ENCODE measurements at places on chromosomes 7 and 10.

DNA sequence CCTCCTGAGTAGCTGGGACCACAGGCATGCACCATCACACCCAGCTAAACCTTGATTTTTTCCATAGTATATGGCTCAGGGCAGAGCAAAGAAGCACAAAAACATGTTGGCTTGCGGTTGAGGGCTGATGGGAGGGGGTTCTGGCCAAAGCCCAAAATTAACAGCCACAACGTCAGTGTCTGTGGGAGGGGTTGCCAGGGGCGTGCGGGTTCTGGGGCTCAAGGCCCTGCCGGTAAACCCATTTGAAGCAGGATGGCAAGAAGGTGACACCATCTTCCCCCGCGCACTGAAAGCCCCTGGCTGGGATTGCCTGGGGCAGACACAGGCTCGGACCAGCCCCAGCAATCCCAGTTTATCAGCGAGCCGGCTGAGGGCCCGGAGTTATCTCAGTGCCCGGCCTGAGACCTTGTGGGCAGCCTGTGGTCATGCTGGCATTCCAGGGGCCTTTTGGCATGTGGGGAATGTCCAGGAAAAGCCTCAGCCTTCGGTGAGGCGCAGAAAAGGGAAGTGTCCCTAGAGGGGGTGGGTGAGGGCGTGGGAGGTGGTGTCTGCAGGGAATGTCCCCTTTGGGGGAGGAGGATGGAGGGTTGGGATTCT is 167.7 kb upstream of the TNRC18 start:
- no peak for DNase-seq

DNA sequence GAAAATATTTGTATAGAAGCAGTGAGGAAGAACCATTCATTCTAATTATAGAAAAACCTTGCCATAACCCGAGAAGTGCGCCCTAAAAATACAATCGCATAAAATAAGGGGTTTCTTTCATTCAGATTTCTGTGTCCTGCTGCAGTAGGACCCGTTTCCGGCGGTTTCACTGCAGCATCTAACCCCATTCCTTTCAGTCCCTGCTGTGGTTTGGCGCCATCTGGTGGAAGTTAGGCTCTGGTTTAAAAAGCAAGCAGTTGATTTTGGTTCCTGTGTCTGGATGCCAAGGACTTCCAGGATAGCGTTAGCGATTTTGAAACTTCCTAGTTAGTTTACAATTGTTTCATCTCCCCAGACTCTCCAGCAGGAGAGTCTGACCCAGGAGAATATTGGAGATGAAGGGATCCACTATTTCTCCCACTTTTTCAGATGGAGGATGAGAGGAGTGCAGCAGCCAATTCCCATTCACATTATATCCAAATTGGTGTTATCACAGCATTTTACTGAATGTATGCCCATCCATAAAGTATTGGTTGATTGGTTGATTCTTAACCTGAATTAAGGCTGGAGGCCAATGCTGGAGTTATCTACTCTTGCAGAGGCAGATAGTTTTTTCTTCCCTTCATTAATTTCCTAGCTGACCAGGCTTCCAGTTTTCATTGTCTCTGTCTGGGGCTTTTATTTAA is 128.8 kb upstream of the CACNA2D1 start:
- peak; percentile 68 for DNase-seq

DNA sequence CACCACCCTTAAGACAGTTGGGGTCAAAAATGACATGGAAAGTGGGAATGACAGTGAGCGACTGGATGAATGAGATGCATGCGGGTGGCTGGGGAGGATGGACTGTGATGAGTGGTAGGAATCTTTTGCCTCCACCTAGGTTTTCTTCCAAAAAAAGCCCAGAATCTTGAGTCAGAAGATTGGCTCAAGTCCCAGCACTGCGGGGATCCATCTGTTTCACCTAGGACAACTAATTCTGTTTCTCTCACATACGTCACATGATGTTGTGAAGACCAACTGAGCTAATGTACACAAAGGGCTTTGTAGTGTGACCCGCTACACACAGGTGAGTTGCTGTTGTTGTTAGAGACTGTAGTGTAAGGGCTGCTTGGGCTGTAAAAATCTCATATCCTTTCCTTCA is 58.5 kb upstream of the SLC35B4 start:
- DNase-seq, result no peak

DNA sequence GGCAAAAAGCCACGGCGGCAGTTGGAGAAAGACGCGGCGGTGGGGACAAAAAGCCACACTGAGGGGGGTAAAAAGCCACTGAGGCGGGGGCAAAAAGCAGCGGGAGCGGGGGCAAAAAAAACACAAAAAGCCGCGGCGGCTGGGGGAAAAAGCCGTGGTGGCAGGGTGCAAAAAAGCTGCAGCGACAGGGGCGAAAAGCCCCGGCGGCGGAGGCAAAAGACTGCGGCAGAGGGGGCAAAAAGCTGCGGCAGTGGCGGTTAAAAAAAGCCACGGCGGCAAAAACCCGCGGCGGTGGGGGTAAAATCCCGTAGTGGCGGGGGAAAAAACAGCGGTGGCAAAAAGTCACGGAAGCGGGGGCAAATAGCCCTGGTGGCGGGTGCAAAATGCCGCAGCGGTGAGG is 527.3 kb downstream of the ZNF33B start:
- DNase-seq, result no peak

DNA sequence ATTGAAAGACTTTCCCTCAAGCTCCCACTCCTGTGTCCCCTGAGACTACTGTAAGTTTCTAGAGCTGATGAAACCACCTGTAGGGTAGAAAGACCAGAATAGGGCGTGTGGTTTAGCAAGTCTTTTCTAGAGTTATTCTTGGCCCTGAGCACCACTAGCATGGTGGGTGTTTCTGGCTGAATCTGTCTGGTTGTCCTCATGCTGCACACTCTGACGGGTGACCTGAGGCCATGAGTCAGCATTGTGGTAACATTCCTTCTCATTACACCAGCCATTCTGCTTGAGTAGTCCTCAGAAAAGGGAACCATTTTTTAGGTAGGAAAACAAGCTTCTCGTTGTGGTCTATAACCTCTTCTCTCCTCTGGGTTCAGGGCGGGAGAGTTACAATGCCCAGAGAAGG is 250.3 kb downstream of the SNX13 start:
- DNase-seq, result no peak

- DNase-seq, result no peak
Measured at GRCh38 chr7:45625067-45625466, 50.9 kb downstream of the ADCY1 start.

- DNase-seq, result no peak
Measured at GRCh38 chr10:51459476-51459875, 239.9 kb downstream of the CSTF2T start.

DNA sequence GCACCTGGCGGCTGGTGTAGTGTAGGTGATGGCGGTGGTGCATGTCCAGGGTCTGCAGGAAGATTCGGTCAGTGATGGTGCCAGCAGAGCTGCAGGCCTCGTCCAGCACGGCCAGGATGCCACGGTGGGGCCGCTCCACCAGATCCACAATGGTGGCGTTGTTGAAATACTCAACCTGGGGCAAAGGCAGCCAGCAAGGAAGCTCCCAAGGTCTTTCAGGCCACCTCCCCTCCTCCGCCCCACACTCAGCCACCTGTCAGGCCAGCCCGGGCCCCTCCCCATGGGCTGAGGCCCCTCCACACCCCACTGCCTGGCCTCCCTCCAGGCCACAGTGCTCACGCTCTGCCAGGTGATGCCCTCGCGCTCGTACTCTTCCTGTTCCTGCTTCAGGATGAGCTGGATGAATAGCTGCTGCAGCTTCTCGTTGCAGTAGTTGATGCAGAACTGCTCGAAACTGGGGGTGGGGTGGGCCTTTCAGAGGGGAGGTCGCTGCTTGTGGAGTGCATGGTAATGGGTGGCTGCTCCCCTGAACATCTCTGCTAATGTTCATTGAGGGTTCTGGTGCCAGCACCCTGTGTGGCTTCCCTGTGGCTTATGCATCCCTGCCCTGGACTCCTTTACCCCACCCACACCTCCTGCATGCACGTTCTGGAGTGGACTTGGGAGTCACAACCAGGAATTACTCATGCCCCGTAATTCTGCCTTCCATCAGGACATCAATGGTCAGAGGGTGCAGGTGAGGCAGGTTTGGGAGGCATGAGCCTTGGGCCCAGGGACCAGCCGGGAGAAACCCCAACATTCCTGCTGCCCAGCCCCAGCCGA is 8.9 kb downstream of the MYO1G start:
- DNase-seq, result no peak

DNA sequence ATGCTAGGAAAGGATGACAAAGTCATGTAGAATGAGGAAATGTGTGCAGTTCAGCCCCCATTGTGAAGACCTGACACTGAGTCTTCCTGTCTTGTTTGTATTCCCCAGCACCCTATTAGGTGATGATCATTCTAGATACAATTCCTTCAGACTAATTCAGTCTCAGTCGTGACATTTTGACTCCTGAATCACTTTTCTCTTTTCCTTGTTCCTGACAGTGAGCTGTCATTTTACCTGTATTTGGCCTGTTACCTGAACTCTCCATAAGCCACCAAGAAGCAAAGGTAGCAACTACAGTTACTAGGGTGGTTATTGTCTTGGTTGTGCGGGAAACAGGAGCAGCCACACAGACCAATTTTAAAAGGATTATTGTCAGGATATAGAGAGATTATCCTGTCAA is 111.4 kb upstream of the TAC1 start:
- no peak for DNase-seq

- DNase-seq, result no peak
Measured at GRCh38 chr10:98427011-98427515, 12.1 kb upstream of the PYROXD2 start.

DNA sequence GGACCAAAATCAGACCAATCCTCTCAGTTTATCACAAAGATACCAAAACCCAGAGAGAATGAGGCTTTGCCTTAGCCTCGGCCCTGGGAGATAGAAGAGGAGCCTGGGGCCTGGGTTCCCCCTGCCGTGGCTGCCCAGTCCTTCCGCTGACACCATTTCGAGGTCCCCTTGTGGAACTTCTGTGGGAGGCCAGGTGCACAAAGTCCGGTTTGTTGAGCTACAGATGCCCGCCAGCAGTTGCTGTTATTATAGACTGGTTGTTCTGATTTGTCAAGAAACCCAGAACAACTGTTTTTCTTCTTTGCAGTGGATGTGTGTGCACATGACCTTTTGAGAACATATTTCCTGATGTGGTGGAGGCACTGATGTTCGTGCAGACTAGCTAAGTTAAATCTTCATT is 47.6 kb downstream of the CUX1 start:
- no peak for DNase-seq

Data from amygdala (tissue), 56 donors.